ENCODE measurements at places on chromosomes 6 and 20.

- no peak for DNase-seq
Observed at GRCh38 chr6:133040094-133040802, 200.9 kb upstream of the EYA4 start.

GRCh38 chr6:111995404-111995803, 58.5 kb upstream of the CCN6 start:
- no peak for DNase-seq

DNA sequence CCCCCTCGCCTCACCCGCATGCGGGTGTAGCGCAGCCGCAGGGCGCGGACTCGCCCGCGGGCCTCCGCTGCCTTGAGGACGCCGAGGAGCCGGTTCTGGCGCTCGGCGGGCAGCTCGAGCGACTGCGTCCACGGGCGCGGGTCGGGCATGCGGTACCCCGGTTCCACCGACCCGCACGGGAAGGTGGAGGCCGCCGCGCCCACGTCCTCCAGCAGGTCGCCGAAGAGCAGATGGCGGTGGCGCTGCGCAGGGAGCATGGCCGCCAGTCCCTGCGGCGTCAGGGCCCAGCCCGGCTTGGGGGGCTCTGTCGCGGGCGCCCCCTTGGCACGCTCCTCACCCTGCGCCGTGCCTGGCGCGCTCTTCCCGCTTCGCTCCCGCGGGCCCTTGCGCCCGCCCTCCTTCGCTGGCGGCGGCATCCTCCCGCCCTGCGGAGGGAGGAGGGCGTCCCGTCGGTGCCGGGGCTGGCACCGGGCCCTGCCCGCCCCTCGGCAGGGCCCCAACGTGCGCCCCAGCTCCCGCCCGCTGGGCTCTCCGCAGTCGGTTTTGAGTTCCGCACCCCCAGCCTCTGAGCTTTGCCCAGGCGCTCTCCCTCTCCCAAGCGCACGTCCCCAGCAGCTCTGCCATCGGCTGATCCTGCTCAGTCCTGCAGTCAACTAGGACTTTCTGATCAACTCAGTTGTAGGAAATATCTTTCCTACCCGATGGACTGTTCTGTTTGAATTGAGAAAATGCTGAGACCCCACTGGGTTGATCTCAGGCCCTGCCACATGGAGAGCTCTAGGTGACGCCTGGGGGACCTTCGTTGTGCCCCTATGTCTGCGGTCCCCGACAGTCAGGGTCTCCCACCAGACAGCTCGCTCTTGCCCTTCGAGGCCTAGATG, at the start of gene LKAAEAR1:
LKAAEAR1 (minus strand) TSS at position 595 of the 881 bp plus-strand sequence; CDS start at position 416, 179 bp downstream.
- DNase-seq, result no peak

DNA sequence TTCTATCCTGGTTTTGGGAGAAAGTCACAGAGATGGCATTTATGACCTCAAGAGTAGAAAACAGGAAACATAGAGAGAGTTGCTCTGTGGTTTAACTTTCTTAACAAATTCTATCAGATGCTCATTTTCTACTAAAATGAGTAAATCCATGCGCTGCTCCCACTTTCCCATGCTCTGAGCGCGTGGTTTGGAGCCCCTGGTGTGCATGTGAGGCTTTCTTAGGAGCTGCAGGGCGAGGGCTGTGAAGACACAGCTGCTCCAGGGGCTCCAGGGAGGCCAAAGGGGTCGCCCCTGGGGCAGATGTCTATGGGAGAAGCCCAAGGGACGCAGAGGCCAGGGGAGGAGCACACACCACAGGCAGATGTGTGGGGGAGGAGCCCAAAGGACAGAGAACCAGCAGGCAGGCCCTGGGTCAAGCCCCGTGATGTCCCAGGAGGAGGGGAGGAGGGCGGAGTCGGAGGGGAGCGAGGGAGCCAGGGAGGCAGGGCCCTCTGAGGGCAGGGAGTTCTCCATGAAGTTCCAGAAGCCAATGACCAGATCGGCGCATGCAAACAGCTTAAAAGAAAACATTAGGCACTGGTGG, 122.9 kb downstream of the IRF4 start:
- DNase-seq, result no peak

- no peak for DNase-seq
Observed at GRCh38 chr6:168219804-168220203, 99.8 kb downstream of the DACT2 start.

GRCh38 chr20:62303340-62304226, 786 bp downstream of the ADRM1 start:
- DNase-seq, result no peak

GRCh38 chr6:26309731-26310142, 55.3 kb upstream of the BTN3A2 start:
- DNase-seq, result no peak

DNA sequence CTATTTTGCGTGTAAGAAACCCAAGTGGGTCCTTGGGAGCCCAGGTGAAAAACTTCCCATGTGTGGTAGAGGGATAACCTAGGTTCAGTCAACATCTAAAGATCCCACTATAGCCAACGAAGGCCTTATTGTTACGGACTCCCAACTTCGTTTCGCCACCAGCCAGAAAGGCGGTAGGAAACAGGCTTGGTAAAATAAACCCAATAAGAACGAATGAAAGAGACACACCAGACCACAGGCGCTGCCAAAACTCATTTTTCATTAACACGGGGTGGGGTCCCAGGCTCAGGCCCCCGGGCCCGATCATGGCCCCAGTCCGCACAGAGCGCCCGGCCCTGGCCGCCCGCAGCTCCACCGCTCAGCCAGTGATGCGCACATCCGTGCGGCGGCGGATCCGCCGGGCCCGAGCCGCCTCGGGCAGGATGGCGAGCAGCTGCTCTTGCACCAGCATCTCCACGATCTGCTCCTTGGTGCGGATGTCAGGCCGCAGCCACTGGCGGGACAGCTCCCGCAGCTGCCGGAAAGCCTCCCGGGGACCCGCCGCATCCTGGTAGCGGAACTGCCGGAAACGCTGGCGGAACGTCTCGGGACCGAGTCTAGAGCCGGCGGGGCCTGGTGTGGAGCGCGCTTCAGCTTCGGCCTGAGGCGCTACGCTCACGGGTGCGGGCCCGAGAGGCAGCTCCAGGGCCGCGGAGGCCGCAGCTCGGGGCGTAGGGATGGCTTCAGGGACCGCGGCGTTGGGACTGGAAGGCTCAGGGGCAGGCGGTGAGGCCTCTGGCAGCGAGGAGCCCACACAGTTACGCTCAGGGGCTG, 709 bp downstream of the SCAND1 start:
- DNase-seq, result peak; percentile 8

GRCh38 chr6:85464722-85465150, 14.9 kb downstream of the NT5E start:
- no peak for DNase-seq

- DNase-seq, result no peak
Observed at GRCh38 chr6:170270984-170271593, 19.8 kb downstream of the DLL1 start.

- DNase-seq, result no peak
Observed at GRCh38 chr6:63643862-63644261, 8.3 kb downstream of the PHF3 start.

DNA sequence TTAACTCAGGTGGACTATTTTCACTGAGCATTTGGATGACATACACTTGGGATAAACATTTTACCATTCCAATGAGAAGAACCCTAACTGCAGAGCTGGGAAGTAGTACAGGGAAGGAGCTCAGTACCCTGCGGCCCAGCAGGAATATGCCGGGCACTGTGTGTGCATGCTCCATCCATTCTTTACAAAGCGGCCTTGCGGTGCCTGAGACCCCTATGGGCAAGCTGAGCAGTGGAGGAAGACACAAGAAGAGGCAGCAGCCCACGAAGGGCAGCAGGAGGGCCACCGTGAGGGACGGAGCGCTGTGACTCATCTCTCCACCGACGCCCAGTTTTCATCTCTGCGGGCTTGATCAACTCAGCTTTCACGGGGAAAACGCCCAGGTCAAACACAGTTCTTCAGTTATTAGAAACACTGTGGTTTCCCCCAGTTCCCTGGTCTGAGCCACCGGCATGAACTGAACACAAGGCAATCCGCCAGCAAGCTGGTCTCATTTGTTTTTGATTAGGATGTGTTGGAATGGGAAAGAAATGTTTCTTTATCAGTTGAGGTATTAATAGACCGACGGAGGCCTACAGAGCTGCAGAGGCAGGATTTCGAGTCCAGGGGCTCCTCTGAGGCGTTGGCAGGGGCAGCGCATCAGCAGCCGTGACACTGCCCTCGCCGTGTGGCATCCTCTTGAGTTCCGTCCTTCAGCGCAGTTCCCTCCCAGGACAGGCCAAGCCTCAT, 44.9 kb downstream of the IRF4 start:
- DNase-seq, result no peak

DNA sequence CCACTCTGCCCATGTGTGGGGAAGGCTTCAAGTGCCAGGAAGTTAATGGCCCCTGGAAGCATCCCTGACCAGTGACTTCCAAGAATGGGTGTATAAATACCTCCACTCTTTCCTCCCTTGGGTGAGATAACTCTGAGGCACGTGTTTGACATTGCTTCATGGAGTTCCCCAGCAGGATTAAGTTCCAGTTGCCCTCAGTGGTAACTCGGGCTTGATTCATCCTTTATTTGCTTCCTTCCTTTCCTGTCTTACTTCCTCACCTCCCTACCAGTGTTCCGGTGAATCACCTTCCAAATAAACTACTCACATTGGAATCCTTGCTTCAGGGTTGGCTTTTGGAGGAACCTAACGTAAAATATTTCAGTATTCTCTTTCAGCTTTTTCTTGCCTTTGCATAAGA, 84.6 kb upstream of the JAG1 start:
- no peak for DNase-seq

GRCh38 chr20:16758454-16759180, 10.5 kb downstream of the OTOR start:
- no peak for DNase-seq

- no peak for DNase-seq
Observed at GRCh38 chr6:71523548-71523947, 234.9 kb downstream of the OGFRL1 start.
